ENCODE measurements at places on chromosomes 12 and 14.

GRCh38 chr12:101051901-101052550 is 158.0 kb downstream of the SLC5A8 start:
- peak; percentile 72 for DNase-seq

DNA sequence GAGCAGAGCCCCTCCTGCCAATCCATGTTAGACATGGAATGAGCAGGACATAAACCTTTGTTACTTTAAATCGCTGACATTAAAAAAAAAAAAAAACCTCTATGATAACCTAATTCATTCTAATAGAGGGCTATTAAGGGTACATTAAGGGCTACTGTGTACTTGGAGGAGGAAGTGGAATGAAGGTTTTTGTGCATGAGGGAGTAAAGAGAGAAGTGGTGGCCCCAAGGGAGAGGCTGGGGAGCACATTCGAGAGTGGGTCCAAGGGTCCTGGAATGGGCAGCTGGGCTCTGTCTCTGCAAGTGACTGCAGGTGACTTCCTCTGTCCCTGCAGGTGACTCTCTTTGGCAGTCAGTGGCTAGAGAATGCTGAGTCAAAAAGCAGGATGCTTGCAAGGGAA is 32.1 kb upstream of the PTGDR start:
- DNase-seq: no peak

DNA sequence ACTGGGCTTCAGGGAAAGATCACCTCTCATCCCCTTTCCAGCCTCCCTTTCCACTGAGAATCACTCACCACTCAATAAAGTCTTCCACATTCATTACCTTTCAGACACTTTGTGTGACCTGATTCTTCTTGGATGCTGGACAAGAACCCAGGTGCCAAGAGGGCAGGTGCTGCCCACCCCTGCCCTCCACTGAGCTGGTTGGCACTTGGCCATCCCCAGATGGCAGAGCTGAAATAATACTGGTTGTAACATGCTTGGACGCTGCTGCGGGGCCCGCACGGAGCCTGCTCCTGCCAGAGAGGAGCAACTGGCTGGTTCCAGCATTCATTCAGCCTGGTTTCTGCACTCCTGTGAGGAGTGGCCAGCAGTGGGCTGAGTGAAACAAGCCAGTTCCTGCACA is 386.7 kb upstream of the CCDC196 start:
- DNase-seq: no peak

- no peak for DNase-seq
These were observed 309.2 kb upstream of the TBX3 start for GRCh38 chr12:114993165-114993564.

- DNase-seq: no peak
These were observed 4.2 kb downstream of the MYH6 start for GRCh38 chr14:23403908-23404307.

DNA sequence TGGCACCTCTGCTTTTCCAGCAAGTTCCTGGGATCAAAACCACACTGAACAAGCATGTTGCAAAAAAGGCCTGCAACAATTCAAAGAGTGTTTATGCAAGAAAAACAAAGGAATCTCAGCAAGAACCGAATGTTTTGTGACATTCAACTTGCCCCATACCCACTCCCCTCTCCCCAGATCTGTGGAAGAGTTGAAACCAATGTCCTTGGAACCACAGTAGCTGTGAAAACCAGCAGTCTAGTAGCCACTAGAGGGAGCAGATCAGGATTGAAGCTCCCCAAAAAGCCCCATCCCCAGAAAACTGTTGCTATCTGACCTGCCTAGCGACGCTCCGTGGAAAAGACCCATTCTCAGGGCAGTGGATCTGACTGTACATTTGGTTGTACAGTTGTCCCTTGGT is 27.1 kb downstream of the PRKAB1 start:
- no peak for DNase-seq

DNA sequence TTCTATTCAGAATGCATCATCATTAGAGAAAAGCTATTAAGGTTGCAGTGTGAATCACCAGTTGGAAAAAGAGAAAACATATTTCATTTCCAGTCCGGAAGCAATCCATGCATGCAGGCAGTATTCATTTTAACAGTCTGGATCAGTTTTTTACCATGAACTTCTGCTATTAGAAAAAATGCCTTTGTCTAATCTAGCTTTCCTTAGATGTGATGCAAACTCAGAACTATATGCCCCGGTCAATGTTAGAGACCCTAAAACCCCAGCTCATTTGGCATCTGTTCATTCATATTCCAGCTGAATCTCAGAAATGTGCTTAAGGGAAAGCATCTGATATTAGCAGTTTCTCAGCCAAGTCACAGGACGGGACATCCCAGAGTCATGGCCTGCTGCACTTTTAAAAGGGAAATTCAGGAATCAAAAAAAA is 8.5 kb downstream of the IRAK3 start:
- DNase-seq: no peak

- peak; percentile 19 for DNase-seq
These were observed 23.3 kb upstream of the EMP1 start for GRCh38 chr12:13173012-13173932.

- DNase-seq: peak; percentile 73
These were observed 17.5 kb downstream of the AMN start for GRCh38 chr14:102939820-102940561.

DNA sequence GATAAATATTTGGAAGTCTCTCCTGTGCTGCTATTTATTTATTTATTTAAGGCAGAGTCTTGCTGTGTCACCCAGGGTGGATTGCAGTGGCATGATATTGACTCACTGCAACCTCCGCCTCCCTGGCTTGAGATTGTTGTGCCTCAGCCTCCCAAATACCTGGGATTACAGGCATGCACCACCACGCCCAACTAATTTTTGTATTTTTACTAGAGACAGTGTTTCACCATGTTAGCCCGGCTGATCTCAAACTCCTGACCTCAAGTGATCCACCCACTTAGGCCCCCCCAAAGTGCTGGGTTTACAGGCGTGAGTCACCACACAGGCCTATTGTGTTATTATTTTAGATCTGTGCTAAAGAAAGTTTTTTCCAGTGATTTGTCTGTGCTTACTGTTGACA is 225.2 kb downstream of the CCER1 start:
- DNase-seq: no peak

GRCh38 chr12:120090206-120090605 is 26.3 kb downstream of the RAB35 start:
- DNase-seq: no peak

- DNase-seq: no peak
These were observed 8.1 kb downstream of the CORO1C start for GRCh38 chr12:108722992-108723766.

DNA sequence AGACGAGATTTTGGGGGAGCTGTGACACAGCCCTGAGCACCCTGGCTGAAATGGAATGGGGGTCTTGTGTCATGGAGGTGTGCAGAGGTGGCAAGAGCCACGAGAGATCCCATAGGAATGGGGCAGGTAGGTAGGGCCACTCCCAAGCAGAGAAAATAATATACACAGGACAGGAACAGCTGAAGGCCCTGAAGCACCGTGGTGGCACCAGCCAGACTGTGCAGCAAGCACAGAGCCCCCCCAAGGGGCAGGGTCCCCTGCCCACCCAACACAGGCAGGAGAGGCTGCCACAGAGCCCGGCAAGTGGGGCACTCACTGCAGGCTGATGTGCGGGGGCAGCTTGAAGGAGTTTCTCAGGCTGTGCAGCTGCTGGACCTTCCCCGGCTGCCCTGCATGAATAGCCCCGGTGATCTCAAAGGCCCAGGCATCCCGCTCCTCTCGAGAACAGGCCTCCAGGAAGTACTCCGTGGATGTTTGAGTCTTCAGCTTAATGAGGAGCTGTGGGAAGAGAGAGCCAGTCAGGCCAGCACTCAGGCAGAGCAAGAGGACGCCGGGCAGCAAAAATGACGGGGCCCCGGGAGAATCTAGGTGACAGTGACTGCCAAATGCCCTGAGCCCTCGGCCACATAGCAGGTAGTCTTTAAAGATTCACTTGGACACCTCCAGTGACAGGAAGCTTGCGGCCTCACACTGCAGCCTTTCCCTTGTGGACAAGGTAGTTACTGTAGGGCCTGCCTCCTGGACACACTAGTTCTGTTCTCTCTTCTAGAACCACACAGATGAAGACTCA is 16.7 kb downstream of the PLEK2 start:
- DNase-seq: no peak

- DNase-seq: no peak
These were observed 581.6 kb downstream of the GALC start for GRCh38 chr14:87411370-87411769.

DNA sequence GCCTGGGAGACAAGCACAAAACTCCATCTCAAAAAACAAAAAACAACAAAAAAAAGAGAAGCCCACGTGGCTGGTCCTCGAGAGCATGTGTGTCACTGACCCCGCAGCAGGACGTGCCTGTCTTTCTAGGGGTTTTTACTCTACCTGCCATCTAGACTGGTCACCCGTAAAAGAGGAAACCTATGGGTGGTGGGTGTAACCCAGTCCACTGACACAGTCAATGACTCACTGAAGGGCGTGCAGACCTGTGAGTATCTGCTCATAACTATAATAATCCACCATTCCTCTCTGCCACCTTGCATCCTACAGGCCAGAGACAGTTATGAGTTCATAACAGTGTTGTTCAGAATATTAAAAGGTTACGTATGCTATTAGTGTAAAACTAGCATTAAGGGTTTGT is 4.6 kb downstream of the GOLGA3 start:
- DNase-seq: no peak

DNA sequence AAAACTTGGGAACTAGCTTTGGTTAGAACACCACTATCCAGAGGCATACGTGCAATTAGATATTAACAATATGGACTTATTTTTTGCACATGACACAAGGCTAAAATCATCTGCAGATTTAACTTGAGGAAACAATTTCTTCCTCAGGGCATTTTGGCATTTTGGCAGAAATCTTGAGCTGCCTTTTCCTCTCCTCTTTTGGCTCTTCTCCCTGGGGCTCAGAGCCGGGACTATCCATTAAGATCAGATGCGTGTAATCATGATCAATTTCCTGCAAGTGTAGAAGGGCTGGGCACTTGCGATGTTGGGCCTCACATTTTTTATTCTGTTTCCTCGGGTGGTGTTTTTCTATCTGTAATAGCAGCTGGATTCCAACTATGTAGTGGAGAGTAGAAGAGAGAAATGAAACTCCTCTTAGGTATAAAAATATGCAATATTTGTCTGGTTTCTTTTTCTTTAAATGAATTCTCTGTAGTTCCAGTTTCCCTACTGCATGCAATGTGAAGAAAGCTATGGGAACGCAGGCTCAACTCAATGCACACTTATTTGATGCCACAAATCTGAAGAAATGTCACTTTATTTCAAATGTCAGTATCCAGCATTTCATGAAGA is 1010.8 kb downstream of the FLRT2 start:
- DNase-seq: no peak

- no peak for DNase-seq
These were observed 9.2 kb downstream of the DUSP6 start for GRCh38 chr12:89343127-89343526.

DNA sequence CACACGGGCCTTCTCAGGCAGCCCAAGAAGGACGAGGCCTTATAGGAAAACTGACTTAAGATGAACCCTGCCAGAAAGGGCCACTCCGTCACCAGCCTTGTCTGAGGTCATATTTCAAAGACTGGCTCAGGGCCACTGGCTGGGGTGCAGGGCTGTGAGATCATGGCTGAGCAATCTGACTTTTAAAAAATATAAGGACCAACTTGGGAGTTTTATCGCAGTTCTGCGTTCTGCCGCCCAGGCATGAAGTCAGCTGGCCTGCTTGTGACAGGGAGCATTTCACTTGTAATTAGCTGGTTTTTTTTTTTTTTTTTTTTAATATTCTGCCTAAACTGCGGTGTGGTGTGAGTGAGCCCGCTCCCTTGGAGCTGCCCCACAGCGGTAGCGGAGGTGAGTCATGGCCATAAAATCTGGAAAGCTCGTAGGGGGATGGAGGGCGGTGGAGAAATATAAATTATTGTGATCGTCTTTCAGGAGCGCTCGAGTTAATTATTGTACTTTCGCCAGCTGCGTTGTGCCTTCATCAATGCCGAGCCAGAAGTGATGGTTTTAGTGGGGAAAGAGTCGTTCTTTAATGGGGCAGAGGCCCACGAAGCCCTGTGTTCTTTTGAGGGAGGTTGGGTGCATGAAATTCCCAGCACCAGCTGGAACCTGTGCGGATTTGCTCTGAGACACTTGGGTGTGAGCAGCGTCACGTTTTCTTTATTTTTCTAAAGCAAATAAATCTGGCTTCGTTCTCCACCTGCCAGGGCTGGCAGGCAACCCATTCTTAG is 231.9 kb downstream of the C12orf75 start:
- DNase-seq: peak; percentile 31

- DNase-seq: no peak
These were observed 127.4 kb upstream of the ARHGAP5 start for GRCh38 chr14:31949709-31950108.

DNA sequence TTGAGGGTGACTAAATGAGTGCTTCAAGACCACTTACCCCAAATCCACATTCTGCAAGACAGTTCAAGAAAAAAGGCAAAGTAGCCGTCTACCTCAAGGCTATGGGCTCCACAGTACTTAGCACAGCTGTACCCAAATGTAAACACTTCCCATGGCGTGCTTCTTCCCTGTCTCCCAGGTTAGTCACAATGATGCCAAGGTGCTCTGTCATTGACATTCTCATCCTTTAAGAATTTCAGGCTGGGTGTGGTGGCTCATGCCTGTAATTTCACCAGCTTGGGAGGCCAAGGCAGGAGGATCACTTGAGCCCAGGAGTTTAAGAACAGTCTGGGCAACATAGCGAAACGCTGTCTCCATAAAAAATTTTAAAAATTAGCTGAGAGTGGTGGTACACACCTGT is 51.2 kb upstream of the CERS5 start:
- DNase-seq: no peak

Data from left colon (tissue), 2 donors.